ENCODE measurements at places on chromosomes 7 and 10.

DNA sequence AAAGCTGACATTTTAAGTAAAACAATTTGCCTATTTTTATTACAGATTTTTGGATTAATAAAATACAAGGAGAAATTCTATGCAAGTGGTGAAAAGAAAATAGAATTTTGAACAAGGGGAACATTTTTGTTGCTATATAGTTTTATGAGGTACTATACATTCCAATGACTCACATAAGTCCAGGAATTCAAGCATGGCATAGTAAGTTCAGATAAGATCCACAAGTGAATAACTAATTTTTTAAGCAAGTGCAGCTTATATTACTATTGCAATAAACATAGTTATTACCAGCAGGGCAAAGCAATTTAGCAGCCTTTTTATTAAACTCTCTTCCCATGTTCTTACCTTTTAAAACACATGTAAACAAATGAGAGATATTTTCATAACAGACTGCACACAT lies 1123.5 kb upstream of the LRRN3 start:
- DNase-seq = no peak

DNA sequence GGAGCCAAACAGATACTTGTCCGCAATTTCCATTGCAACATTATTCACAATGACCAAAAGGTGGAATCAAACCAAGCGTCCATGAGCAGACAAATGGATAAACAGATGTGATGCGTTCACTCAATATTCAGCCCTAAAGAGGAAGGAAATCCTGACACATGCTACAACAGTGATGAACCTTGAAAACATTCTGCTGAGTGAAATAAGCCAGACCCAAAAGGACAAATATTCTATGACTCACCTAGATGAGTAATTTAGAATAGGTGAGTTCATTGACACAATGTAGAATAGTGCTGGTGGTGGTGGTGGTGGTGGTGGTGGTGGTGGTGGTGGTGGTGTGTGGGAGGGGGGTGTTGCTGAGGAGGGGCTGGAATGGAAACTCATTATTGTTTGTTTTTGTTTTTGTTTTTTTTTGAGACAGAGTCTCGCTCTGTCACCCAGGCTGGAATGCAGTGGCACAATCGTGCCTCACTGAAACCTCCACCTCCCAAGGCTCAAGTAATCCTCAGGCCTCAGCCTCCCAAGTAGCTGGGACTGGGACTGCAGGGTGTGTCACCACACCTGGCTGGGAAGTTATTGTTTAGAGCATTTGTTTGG lies 28.6 kb downstream of the SMKR1 start:
- DNase-seq = no peak

DNA sequence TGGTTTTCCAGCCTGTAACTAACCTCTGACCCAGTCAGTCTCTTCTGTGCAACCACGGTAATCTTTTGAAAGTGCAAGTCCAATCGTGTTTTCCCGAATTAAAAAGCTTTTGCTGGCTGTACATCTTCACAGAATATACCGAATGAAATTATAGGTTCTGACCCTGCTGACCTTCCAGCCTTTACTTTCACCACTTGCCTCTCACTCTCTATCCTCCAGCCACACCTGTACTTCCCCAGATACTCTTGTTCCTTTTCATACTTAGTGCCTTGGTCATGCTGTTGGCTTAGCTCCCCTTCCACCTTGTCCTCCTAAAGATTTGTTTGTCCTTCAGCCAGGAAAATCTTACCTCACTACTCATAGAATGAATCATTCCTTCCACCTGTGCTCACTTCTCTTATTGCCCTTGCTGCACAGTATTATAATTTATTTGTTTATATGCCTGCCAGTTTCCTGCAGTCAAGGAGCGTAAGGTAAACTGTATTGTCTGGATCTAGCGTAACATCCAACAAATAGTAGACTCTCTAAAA lies 2.3 kb upstream of the PNPLA8 start:
- no peak for DNase-seq

DNA sequence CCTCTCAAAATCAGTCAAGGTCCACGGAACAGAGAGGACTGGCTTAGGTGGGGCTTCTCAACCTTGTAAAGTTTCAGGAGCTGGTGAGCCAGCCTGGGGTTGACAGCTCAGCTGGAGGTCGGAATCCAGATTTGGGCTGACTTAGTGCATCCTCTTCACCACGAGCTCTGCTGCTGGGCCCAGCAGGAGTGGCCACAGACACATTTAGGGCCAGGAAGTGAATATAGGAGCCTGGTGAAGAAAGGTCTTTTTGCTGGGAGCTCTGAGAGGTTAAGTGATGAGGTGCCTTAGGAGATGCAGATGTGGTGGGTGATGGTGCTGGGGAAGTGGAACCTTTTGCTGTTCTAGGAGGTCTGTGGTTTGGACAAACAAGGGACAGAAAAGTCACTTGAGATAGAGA lies 39.3 kb upstream of the MMD2 start:
- no peak for DNase-seq

DNA sequence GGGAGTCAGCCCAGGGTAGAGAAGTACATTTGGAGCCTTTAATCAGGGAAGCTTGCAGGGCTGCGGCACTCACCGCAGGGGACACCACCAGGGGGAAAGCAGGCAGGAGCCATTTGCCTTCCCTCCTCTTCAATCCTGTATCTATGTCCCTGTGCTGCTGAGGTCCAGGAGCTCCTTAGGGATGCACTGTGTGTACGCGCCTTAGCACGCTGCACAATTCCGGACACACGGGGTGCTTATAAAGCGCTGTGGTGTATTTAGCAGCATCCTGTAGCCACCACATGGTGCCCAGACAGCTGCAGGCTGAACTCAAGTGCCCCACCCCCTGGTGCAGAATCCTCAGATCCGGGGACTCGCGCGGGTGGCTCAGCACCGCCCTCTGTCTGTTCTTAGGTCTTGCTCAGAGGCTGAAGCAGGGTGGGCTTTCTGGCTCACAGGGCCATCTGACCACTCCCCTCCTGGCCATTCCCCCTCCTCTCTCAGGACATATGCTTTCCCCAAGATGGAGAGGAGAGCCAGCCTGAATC lies 421.4 kb downstream of the SDK1 start:
- DNase-seq = peak; percentile 93

- DNase-seq = no peak
Observed at GRCh38 chr7:158733775-158734494, 29.3 kb upstream of the NCAPG2 start.

GRCh38 chr10:132860532-132860931 lies 74.6 kb upstream of the NKX6-2 start:
- DNase-seq = no peak

DNA sequence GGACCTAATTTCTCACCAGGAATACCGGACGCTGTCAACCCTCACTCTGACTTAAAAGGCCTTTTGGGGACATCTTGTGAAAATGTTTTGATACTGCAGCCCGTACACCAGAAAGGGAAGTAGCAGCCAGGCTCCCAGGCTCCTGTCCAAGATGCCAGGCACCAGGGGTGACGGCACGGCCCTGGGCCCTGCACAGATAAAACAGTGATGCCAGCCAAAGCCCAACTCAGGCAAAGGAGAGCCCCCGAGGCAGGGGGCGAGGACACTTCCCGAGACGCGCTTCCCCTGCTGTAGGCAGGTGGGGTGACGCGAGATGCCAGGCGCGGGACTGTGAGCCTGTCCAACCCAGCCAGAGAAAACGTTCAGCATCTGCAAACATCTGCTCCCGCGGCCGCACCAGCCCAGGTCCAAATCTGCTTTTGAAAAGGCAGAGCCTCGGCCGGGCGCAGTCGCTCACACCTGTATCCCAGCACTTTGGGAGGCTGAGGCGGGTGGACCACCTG lies 15.7 kb downstream of the ZFAND2A start:
- DNase-seq = peak; percentile 63

- DNase-seq = peak; percentile 55
Observed at GRCh38 chr7:128443831-128444600, 11.7 kb upstream of the HILPDA start.

- DNase-seq = no peak
Observed at GRCh38 chr10:110698782-110699201, 54.7 kb downstream of the RBM20 start.

DNA sequence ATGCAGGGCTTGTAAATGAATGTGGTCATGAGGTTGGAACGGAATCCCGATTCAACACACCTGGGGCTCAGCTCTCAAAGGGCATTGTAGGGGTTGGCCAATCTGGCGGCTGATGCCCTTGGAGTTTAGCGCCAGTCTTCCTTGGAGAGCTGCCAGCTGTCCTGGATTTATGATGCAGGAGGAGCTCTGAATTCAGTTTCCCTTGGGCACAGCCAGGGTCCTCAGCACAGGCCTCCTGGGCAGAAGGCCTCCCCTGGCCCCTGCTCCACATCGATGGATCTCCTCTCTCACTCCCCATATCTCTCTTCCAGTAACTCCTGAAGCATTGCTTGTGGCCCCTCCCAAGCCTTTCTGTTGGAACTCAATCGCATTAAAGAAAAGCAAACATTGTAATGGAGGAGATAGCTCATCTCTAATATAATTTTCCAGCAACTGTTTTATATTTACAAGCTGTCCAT lies 985 bp upstream of the CYTH3 start:
- peak; percentile 86 for DNase-seq

DNA sequence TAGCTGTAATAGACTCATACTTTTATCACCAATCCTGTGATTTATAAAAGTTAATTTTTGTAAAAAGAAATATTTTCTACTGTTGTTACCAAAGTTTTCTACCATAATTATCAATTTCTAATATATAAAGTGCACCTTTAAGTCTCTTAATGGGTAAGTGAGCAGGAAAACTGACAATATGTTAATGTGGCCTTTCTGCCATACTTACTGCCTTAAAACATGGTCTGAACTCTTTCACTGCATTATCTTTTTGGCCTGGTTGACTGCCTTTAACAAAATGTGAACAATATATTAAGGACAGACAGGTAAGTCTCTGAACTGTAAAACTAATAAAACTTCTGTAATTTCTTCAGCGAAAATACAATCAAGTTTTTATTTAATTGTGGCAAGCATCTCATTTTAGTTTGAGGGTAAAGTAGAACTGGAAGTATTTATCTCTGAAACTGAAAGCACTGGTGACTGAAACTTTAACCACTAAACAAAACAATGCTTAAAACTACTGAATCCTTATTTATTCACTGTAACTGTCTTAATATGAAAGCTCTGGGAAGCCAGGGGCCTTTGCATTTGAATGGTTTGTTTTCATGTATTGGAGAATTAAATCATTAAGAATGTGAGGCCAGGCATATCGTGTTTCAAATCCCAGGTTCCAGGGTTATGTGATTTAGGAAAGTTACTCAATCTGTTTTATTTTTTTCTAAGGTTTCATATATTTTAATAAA lies 948.8 kb upstream of the POT1 start:
- DNase-seq = no peak

- DNase-seq = no peak
Observed at GRCh38 chr7:71766016-71766415, 634.1 kb downstream of the GALNT17 start.

DNA sequence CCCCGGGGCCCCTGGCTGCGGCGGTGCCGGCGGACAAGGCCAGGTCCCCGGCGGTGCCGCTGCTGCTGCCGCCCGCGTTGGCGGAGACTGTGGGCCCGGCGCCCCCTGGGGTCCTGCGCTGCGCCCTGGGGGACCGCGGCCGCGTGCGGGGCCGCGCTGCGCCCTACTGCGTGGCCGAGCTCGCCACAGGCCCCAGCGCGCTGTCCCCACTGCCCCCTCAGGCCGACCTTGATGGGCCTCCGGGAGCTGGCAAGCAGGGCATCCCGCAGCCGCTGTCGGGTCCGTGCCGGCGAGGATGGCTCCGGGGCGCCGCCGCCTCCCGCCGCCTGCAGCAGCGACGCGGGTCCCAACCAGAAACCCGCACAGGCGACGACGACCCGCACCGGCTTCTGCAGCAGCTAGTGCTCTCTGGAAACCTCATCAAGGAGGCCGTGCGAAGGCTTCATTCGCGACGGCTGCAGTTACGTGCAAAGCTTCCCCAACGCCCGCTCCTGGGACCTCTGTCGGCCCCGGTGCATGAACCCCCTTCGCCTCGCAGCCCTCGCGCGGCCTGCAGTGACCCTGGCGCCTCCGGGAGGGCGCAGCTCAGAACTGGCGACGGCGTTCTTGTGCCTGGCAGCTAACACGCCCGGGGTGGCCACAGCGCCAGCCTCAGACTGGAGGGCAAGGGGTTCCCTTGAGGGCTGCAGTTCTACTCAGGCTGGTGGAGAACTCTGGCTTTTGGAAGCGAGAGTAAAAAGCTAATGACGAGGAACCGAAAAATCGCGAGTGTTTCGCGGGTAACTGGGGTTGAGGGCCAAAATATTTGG lies 804 bp downstream of the FRAT1 start:
- no peak for DNase-seq

DNA sequence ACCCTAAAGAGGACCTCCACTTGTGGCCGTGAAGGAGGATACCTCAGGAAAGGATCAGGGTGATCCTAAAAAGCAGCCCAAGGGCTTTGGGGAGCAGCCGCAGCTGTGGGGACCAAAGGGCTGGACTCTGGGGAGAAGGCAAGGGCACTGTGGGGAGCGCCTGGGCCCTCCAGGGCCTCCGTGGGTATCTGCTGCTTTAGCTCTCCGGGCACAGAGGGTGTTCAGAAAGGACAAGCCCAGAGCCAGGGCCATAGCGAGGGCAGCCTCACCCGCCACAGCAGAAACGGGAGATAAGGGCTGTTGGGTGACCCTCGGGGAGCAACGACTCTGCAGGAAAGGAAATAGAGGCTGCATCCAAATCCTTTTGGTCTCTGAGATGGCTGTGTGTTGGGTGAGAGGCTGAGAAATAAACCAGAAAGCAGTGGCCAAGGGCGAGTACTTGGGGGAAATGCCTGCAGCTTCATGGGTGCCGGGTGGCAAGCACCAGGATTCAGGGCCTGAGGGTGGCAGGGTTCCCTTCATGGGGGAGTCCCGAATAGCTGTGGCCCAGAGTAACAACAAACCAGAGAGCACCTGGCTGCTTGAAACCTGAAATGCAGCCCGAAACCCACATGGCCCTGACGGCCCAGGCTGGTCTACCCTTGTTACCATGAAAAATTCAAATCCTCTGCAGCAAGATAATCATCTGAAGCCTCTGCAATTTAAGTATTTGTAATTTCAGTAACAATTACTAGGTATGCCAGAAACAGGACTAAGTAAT lies 95.2 kb downstream of the VIPR2 start:
- DNase-seq = no peak

DNA sequence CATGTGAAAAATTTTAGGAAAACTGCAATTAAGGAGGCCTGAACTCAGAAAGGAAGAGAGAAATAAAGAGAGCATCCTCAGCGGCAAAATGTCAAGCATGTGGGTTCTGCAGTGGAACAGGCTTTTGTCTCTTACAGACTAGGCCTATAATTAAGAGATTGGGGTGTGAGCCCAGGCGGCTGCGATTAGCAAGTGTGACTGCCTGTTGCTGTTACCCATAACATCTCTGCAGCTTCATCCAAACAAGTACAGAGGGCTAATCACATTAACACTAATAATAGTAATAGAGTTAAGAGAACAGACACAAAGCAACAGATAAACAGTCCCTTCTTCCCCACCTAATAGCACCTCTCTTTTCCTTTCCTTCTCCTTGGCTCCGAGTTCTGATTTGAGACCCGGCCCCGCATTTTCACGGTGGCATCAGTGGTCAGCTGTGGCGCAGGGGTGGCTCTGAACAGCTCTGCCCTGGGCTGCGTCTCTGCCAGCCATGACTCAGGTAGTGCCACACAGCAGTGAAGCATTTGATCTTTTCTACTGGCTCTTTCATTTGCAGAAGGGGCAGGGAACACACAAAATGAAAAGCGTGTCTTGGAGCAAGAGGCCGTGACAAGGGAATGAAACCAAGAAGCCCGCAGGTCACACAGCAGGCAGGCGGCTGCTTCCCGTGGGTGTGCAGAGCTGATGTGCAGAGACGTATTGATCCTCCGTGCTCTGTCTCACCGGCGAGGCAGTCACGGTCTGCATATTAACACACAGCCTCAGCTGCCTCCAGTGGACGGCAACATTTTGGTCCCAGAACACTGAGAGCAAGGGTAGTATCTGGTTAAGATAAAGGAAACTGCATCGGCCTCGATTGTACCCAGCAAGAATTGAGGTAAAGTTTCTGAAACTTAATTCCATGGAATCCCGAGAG lies 103.1 kb downstream of the KLF6 start:
- peak; percentile 1 for DNase-seq

- DNase-seq = no peak
Observed at GRCh38 chr7:77254429-77254828, 54.8 kb upstream of the FGL2 start.

All from COR-L47 (cell line).